Suprapubic skin (tissue), 4 donors: ENCODE measurements at places on chromosomes 2 and 18.
A peak's percentile ranks its signal among the peaks of the same experiment; 100 is the strongest.

DNA sequence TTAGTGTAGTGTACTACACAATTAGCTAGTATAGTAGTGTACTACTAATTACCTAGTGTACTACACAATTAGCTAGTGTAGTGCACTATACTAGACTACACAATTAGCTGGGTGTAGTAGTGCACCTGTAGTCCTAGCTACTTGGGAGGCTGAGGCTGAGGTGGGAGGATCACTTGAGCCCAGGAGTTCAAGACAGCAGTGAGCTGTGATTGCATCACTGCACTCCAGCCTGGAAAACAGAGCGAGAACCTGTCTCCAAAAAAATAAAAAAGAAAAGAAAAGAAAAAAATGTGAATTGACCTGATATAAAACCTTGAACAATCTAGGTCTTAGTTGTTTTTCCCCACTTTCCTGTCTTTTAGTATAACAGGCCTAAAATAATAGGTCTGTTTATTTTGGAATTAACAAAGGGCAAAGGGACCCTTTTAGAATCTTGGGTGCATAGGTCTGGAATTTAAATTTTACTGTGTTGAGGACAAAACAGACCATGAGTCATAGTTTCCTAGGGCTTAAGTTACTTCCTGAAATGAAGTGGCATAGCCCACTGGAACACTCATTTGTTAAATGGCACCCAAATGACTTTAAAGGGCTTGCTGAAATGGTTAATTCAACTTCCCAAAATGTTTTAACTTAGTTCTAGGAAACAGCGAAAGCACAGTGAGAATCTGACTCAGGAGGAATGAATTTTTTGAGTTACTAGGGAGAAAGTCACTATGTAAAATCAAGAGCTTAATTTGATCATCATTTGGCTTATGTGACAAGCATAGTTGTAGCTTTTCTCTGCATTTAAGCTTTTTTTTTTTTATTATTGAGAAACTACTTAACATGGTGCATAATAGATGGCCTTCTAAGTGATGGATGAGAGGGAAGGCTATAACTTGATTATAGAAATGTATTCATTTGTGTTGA, 50.7 kb upstream of the ARL5A start:
- DNase-seq: no peak

- no peak for DNase-seq
These were observed 103.7 kb downstream of the APOB start for GRCh38 chr2:20939931-20940795.

GRCh38 chr2:131039908-131040660, 53.2 kb downstream of the FAM168B start:
- peak; percentile 69 for DNase-seq

DNA sequence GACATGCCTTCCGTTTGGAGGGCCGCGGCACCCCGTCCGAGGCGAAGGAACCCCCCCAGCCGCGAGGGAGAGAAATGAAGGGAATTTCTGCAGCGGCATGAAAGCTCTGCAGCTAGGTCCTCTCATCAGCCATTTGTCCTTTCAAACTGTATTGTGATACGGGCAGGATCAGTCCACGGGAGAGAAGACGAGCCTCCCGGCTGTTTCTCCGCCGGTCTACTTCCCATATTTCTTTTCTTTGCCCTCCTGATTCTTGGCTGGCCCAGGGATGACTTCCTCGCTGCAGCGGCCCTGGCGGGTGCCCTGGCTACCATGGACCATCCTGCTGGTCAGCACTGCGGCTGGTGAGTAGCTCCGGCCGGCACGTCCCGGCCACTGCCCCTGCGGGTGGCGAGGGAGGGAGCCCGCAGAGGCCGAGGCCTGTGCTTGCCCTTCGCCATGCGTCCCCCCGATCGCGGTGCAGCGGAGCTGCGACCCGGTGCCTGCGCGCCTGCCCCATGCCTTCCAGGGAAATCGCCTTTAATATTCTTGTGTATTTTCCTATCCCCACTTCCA, 1.2 kb downstream of the BMPR2 start:
- no peak for DNase-seq

DNA sequence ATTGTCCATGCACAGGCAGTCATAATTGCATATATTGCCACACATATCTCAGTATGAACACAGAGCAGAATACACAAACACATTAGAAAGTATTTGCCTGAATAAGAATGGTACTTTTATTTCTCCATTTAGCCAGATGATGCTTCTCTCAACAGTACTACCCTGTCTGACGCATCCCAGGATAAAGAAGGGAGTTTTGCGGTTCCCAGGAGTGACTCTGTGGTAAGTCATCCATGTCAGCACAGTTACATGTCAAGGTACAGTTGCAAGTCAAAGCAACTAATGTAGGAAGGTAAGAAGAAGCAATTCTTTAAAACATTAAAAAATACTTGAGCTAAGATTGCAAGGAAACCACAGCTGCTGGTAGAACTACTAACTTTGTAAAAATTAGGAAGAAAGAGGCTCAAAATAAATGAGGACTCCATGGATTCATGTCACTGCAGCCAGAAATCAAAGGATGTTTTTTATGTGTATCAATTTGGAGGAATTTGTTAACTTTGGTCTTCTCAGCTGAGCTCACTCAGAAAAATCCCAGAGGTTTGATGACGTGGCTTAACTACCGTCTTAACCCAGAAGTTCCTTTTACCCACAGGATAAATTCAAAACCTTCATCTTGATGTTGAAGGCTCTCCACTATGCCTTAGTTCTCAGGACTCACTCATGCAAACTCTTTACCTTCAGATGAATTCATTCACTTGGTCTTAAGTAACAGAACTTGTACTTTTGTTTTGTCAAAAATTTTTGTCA, 130.3 kb downstream of the ARHGAP28 start:
- DNase-seq: no peak

GRCh38 chr2:49827366-49827765, 673.1 kb upstream of the FSHR start:
- DNase-seq: no peak

- no peak for DNase-seq
These were observed 18.1 kb upstream of the GCFC2 start for GRCh38 chr2:75728614-75729419.

- DNase-seq: peak; percentile 58
These were observed 13.5 kb downstream of the TMEM198 start for GRCh38 chr2:219557320-219557719.

- DNase-seq: no peak
These were observed 79.5 kb downstream of the EVA1A start for GRCh38 chr2:75480971-75481836.

- no peak for DNase-seq
These were observed at the start of gene SOX11 for GRCh38 chr2:5691985-5692529. SOX11 (plus strand) TSS chr2:5692384; CDS start chr2:5692722, 338 bp downstream.

DNA sequence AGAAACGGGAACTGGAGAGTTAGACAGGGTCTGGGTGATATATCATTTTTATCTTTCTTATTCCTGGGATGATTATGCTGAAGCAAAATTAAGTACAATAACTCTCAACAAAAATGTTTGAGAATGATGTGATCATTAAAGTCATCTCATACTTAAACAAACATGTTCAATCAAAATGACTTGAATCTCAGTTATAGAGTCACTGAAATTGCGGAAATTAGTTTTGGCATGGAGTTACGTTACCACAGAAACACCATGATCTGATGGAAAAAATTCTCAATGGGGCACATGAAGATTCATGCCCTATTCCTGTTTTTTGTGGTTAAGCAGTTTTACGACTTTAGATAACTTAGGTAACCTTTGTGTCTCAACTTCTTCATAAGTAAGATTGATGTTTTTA, 757.7 kb downstream of the EPHA4 start:
- no peak for DNase-seq

- no peak for DNase-seq
These were observed 80.9 kb downstream of the CHRNA1 start for GRCh38 chr2:174683392-174683759.

GRCh38 chr2:218805627-218806026, 23.7 kb downstream of the CYP27A1 start:
- DNase-seq: no peak

- no peak for DNase-seq
These were observed 22.8 kb downstream of the SLC66A3 start for GRCh38 chr2:11177871-11178690.

GRCh38 chr2:5673145-5674025, 18.8 kb upstream of the SOX11 start:
- no peak for DNase-seq

DNA sequence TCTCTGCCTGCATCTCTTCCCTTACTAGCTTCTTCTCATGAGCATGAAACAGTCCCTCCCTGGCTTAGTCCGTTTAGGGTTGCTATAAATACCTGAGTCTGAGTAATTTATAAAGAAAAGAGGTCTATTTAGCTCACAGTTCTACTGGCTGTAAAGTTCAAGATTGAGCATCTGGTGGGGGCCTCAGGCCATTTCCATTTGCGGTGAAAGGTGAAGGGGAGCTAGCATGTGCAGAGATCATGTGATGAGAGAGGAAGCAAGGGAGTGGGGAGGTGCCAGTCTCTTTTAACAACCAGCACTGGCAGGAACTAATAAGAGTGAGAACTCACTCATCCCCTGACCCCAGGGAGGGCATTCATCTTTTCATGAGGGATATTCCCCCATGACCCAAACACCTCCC, 26.8 kb downstream of the RHBDD1 start:
- DNase-seq: no peak

GRCh38 chr2:136357007-136357380, 239.0 kb upstream of the CXCR4 start:
- DNase-seq: no peak

GRCh38 chr2:70978341-70979179, at the start of gene ANKRD53:
ANKRD53 (plus strand) TSS chr2:70978630; CDS start chr2:70978646, 16 bp downstream.
- peak; percentile 82 for DNase-seq

DNA sequence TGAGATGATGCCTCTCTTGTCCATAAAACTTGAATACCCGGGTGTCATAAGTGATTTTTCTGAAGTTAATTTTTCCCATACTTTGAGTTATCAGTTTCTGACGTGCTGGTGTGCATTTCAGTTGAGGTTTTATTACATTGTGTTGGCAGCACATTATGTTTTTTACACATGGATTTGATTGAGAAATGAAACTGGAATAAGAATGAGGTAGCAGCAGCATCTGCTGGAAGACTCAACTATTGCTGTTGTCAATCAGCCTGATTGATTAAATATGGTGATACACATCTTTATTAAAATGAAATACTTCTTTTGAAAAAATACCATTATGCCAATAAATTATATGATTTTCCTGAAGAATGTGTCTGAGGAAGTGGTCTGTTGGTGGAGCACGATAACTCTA, 60.5 kb downstream of the INSIG2 start:
- DNase-seq: no peak

DNA sequence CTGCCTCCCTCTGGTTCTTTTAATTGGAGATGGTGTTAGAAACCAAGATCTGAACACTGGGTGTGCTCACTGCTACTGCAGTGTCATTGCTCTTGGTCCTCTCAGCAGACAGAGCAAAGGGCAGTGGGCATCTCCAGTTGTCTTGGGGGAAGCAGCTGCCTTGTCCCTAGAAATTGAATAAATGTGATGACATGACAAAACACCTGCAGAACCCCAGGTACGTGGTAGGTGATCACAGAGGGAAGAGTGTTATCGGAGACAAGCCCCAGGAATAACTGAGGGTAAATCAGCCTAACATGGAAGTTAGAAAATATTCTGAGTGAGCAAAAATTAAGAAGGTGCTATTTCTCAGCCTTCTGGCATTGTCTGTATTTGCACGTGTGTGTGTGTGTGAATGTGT, 311.9 kb upstream of the HDAC4 start:
- DNase-seq: peak; percentile 40

DNA sequence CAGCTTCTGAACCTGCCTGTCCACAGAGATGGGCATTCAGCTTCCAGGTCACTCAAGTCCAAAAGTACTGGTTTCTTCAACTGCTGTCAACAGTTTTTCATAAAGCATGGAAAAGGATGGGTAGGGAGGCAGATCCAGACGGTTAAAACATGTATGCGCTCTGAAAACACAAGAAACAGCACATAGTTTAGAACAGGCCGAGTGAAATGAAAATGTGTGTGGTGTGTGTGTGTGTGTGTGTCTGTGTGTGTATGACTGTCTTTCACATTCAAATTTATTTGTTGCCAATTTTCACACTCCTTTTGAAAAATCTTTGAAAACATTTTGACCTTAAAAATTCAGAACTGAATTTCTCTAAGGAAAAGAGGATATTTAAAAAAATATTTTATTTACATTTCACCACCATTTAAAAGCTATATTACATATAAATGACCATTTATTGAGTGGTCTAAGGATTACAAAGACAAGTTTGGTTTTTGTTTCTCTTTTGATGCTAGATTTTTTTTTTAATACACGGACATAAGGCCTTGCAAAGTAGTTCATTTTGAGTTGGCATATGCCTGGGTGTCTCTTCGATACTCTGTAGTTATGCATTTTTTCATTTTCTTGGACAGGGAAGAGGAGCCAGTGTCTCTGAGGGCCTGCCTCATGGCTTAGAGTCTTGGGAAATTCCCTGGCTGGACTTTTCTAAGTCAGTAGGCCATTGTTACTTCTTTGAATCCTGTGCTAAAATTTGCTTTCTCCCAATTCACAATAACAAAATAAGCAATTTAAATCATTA, 30.0 kb upstream of the STK17B start:
- no peak for DNase-seq

DNA sequence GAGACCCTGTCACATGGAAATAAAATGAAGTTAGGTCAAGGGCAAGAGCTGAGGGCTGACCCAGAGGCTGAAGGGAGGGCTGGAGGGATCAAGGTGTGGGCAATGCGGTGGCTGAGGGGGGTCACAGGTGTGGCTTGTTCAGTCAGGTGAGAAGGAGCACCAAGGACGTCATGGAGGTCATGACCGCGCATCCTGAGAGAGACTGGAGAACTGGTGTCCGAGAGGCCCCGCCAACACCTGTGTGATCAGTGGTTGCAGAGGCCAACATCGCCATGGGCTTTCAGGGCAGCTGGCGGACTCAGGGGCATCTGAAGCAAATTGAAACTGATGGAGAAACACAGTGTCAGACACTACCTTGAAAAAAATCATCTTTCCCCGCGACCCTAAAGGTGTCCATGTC, 13.0 kb downstream of the TOGARAM2 start:
- peak; percentile 60 for DNase-seq

GRCh38 chr2:8578335-8579244, 103.3 kb upstream of the ID2 start:
- no peak for DNase-seq

DNA sequence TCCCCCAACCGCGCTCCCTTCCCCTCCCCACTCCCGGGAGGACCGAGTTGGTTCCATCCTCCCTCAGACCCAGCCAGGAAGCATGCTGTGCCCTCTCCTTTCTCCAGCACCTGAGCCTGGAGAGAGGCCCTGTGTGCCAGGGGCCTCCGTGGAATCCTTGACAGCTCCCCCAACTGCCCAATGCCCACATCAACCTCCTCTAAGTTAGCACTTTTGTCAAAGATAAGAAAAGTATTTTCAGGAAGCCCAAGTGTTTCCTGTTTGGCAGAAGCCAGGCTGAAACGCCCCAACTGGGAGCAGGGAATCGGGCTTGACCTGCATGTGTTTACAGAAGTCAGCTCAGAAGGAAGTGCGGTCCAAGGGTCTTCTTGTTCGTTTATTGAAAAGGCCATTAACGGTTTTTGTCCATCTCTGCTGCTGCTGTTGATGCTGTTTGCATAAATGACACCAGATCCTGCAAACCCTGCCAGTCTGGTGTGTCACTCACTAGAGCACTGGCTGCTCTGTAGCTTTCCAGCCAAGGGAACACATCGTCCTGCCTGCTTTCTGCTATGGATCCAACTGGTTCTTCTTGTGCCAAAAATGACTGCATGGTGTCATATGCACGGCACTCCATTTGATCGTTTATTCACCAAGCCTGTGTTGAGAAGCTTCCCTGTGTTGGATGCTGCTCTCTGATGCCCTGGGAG, 35.4 kb upstream of the COL6A3 start:
- DNase-seq: no peak

- no peak for DNase-seq
These were observed 101.6 kb upstream of the TTN start for GRCh38 chr2:178908810-178909209.
